ENCODE measurements at places on chromosomes 7 and 10.

DNA sequence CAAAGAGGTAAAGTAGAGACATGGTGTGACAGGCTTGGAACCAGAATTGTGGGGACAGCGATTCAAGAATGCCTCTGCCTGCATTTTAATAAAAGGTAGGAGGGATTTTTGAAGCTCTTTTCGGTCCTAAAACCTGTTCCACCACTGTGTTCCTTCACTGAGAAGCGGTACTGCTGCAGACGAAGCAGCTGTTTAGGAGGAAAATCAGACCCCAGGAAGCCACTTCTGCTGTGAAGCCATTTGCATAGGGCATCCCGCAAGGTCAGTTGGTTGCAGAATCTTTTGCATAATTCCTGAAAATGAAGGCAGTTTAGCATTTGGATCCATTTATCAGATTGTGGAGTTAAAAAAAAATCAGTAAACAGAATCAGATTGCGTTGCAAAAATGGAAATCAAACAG is 183.3 kb upstream of the PRKCQ start:
- DNase-seq, result no peak

- no peak for DNase-seq
Observed at GRCh38 chr10:75228834-75229233, 6.9 kb downstream of the COMTD1 start.

DNA sequence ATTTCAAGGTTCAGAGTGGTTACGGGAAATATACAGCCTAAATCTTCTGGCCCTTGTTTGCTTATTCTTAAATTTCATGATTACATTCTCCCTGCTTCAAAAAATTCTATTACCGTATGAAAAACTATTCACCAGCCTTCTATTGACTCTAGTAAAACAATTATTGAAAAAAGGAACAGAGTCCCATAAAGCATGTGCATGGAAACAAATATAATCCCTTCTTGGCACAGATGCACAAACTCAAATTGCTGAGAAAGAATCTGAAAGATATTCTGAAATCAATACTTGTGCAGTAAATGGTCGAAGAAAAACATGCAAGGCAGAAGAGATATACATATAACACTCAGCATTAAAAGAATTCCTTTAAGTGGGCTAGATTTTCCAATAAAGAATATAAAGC is 83.6 kb downstream of the LRRN3 start:
- DNase-seq, result no peak

DNA sequence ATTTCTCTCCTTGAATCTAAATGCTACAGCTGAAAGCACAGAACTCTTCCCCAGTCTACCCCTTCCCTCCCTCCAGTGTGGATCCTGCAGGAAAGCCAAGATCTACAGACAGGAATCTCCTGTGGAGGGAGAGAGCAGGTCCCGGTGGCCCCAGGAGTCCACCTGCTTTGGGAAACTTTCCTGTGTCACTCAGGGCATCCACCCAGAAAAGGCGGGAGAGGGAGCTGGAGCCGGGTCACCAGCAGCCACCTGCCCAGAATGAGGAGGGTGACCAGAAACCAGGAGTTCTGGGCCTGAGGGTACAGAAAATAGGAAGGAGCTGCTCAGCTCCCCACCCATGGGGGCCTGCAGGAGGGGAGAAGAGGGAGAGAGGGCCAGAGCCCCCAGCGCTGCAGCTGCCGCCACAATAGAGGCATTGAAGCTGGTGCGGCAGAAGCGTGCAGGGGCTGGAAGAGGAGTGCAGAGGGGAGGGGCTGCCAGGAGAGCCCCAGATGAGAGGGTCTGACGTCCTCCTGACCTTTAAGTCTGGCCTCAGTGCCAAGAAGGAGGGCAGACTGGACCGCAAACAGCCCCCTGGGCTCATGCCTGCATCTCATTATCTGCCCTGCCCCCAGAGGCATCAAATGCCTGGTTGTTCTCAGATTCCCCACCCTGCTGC is 56.3 kb upstream of the TMEM72 start:
- DNase-seq, result no peak

- DNase-seq, result no peak
Observed at GRCh38 chr7:95511716-95512260, 26.0 kb downstream of the ASB4 start.

- DNase-seq, result no peak
Observed at GRCh38 chr10:4475827-4476490, 350.0 kb upstream of the AKR1E2 start.

DNA sequence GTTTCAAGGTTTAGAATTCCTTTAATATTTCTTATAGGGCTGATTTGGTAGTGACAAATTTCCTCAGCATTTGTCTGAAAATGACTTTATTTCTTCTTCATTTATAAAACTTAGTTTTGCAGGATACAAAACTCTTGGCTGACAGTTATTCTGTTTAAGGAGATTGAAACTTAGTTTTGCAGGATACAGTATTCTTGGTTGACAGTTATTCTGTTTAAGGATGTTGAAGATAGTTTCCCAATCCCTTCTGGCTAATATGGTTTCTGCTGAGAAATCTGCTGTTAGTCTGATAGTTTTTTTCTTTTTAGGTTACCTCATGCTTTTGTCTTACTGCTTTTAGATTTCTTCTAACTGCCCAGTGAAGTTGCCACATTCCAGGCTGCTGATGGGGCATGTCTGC is 186.8 kb downstream of the ITGB1 start:
- no peak for DNase-seq

- DNase-seq, result no peak
Observed at GRCh38 chr7:113636727-113637421, 281.9 kb downstream of the PPP1R3A start.

DNA sequence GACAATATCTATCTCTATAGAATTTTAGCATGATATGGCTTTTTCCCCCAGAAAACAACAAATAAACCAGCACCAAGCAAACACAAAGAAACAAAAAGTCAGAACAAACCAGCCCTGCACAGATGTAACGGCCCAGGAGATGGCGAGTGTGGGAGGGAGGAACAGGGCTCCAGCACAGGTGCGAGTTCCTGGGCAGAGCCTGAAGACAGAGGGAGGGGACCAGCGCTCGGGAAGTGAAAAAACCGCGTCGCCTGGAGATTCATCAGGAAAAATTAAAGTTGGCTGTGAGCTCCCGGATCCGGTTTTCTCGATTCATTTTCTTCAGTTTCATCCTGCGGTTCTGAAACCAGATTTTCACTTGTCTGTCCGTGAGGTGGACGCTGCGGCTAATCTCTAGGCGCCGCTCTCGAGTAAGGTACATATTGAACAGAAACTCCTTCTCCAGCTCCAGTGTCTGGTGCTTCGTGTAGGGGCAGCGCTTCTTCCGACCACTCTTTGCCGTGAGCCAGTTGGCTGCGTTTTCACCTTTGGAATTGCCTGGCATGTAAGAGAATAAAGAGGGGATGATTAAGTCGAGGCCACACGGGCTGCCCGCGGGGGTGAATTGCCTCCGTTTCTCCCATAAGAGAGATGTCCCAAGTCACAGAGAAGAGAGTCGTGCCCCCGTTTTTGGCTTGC is 2.3 kb downstream of the HOXA10 start:
- DNase-seq, result no peak

DNA sequence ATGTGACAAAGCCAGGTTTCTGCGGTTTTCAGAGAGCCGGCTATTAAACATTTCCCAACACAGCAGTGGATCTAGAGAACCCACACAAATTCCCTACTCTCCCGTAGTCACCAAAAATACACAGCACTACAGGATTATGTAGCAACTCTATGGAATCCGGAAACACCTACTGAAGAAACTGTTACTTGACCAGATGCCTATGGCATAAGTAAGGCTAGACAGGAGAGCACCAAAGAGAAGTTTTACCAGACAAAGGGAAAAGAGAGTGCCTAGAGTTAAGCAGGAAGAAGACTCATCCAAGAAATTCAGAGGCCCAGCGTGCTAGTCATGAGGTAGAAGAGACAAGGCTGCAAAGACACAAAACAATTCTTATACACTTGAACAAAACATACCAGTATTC is 321.1 kb downstream of the PARD3 start:
- no peak for DNase-seq

GRCh38 chr10:76136961-76137360 is 705.5 kb downstream of the LRMDA start:
- DNase-seq, result no peak

- no peak for DNase-seq
Observed at GRCh38 chr10:451021-451471, 238.4 kb downstream of the DIP2C start.

DNA sequence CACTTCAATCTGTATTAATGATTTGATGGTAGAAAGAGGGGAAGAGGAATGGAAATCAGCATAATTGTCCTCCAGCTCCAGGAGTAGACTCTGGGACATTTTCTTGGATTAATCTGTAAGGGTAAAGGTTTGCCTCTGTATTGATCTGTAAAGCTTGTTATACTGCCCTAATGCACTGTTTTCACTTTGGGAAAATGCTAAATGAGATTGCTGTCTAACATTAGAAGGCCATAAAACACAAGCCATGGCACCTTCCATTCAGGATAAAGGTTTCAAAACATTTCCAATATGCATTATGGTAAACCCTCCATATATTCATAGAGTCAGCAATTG is 222.8 kb upstream of the PLXNA4 start:
- DNase-seq, result no peak

GRCh38 chr7:155732286-155732685 is 80.0 kb downstream of the SHH start:
- DNase-seq, result no peak

- no peak for DNase-seq
Observed at GRCh38 chr10:130403153-130404075, 267.2 kb downstream of the GLRX3 start.

DNA sequence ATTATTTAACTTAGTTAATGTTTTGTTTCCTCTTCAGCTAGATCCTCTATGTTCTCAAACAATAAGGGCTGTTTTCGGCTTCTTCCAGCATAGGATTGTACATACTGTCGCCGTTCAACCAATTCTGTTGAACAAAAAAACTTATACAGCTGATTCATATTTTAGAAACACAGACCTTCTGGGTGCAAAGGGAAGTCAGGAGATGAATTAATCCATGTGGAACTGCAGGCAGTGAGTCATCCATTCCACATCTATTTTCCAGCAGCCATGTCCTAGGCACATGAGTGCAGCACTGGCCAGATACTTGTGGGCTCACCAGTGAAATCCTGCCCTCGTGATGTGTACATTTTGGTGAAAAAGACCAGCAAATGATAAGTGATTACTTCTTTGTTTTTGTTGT is 163.2 kb downstream of the JAZF1 start:
- no peak for DNase-seq

DNA sequence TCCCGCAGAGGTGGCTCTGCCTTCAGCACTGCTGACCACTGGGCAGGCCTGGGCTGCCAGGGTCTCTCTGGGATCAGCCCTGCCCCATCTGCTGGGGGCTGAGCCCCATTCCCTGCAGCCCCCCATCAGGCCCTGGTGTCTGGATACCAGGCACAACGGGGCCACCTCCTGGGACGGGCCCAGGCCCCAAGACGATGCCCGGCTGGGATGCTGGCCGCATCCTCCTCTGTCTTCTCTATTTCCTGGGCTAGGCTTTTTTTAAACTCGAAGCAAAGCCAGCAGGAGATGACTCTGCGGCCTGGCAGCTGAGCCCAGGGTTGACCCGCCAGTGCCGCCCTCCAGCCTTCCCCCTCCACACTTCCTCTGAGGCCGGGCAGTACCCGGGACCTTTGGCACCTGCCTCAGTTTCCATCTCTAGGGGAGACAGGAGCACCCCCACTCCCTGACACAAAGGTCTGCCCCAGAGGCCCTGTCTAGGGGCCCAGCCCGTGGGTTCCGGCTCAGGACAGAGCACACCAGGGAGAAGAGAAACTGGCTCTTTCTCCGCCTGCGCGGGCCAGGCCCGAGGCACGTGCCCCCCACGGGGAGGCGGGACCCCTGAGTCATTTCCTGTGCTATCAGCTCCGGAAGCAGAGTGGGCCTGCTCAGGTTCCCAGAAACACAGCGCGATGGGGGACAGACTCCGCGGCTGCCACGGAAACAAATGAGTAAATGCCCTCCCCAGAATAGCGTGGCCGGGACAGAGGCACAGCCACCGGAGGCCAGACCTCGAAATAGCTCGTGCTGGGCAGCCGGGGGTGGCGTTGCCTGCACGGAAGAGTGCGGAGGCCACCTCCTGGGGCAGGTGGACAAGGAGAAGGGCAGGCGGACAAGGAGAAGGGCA is 84.6 kb upstream of the PDGFA start:
- peak; percentile 54 for DNase-seq

DNA sequence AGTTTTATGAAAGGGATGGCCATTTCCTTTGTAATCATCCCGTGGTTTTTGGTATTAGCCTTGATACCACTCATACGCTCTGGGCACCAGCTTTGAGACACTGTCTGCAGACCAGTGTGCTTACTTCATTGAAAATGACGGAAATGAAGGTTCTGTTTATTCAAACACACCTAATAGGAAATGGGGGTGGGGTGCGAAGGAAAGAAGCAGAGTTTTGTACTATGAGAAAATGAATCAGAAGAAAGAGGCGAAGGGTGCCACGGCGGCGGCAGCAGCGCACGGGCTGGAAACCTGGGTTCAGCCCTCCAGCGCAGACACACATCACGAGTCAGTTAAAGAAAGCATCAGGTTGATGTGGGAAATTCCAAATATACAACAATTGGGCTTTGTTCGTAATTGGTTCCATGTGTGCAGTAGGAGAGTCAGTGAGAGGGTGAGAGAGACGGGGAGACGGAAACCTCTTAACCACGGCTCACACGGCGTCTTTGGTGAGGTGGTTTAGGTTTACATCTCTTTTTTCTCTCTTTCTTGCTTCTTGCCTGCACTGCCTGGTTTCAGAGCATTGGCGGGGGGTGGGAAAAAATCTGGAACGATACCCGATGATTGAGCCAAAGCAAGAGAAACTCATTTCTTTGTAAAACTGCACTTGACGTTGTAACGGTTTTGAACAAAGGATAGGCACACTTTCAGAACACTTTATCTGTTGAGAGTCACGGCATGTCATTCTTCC is 321.2 kb downstream of the FRMD4A start:
- DNase-seq, result no peak

GRCh38 chr10:128628252-128628651 is 502.0 kb upstream of the MKI67 start:
- no peak for DNase-seq

- no peak for DNase-seq
Observed at GRCh38 chr7:88462799-88463198, 156.1 kb upstream of the STEAP4 start.

DNA sequence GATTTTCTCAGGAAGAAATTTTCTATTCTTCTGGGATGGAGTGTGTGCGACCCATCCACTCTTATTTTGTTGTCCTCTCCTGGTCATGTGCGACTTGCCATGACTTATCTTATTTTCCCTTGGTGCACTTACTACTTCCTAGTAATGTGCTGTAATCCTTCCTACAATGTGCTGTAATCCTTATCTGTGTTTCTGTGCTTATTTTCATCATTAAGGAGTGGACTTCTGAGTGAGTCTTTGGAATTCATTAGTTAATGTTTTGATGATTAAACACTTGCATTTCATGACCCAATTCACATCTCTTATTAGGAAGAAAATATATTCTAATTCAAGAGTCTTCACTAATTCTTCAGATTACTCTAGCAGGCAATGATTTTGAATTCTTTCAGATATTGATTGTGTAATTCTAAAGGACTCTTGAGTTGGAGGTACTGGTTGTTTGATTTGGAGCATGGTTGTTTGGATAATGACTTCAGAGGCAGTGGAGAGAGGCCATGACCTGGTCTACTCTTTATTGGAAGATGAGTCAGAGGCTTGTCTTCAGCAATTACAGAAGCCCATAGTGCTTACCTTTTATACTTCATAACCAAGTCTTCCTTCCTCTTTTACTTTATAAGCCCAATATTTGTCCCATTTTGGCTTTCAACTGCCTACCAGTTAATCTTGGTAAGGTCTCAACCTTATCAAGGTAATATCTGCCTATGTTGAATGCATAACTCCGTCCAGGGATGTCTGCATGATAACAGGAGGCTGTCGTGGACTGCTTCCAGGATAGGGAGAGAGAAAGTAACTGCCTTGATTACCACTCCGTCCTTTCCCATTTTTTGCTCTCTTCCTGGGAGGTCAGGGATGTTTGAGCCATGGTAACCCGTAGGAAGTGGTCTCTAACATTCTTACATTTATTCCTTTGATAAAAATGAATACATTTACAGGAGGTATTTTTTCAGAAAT is 278.3 kb upstream of the SP8 start:
- DNase-seq, result no peak
